GM03348 (cell line): ENCODE measurements at places on chromosomes 1 and 21.
A peak's percentile ranks its signal among the peaks of the same experiment; 100 is the strongest.

- peak; percentile 74 for DNase-seq
These were observed 216.0 kb downstream of the DYRK1A start for GRCh38 chr21:37582590-37582989.

DNA sequence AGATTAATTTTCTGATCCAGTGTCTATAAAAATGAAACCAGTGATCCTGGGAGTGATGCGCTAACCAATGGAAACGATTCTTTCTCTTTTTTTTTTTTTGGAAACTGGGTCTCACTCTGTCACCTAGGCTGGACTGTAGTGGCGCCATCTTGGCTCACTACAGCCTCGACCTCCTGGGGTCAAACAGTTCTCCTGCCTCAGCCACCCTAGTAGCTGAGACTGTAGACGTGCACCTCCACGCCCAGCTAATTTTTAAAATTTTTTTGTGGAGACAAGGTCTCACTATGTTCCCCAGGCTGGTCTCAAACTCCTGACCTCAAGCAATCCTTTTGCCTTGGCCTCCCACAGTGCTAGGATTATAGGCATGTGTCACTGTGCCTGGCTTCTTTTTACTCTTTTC, 3.4 kb upstream of the RCC2 start:
- no peak for DNase-seq

DNA sequence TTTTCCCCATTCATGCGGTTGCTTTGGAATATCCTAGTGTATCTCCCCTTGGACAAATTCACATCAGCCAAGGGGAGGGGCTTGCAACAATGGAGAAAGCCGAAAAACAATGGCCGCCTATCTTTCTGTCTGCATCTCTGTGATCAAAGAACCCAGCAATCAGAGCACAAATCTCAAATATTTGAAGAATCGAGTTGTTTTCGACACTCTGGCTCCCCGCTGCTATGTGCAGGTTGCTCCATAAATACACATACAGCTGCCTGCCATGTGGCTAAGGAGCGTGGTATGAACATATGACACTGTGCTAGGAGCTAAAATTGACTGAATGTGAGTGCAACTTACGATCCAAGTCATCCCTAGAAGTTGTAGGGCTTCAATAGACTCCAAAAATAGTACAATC, 8.5 kb downstream of the CFHR4 start:
- DNase-seq: no peak

DNA sequence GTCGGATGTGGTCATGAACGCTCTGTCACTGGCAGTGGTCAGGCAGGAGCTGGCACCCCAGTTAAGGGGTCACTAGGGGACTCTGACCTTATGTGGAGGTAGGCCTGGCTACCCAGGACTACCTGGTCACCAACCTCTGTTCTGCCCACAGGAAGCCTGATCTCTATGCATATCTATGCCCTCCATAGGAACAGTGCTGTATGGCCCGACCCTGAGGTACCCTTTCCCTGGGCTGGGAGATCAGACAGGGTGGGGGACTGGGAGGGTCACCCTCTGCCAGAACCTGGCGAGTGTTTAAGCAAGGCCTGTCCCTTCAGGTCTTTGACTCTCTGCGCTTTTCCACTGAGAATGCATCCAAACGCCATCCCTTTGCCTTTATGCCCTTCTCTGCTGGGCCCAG, 19.0 kb downstream of the CYP4B1 start:
- DNase-seq: no peak

DNA sequence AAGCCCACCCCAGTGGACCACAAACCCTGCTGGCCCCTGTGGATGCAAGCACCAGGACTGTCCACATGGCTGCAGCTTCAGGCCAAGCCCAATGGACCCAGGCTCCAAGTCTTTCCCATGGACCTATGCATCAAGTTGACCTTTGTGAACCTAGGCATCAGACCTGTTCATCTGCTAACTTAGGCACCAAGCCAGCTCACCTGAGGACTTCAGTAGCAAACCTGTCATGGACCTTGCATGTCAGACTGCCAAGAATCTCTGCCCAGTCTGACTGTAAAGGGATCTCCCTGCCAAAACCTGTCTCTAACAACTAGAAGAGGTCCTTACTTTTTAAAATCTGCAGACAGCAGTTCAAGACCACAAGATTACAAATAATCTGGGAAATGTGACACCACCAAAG, 37.8 kb downstream of the FMO3 start:
- DNase-seq: no peak

GRCh38 chr1:209375671-209376365, 207.7 kb upstream of the CAMK1G start:
- DNase-seq: peak; percentile 20

DNA sequence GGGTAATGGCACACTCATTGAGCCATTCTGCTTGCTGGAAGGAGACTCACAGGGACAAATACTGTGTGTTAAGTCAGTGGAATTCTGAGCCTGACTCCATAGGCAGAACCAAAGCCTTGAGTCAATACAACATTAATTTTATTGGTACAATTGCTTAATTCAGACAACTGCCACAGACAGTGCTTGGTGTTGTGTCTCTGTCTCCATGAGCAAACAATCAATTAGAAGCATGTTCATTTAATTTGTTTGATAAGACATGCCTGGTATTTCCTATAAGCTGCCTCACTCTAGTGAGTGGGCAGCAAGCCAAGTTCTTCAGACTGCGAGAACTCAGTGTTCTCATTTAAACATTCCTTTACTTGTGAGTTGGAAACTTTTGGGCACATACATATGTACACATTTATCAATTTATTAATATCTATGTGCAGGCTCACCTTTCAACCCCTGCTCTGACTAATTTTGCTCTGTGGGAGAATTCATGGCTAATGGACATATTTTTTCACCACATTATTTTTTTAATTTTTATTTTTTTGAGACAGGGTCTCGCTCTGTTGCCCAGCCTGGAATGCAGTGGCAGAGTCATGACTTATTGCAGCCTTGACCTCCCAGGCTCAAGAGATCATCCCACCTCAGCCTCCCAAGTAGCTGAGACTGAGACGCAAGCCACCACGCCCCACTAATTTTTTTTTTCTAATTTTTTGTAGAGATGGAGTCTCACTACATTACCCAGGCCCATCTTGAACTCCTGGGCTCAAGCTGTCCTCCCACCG, 4.5 kb upstream of the SRSF10 start:
- DNase-seq: peak; percentile 20

GRCh38 chr1:84525779-84526178, 19.4 kb upstream of the GNG5 start:
- DNase-seq: no peak

- no peak for DNase-seq
These were observed 285.5 kb downstream of the LRRC40 start for GRCh38 chr1:69919922-69920273.

GRCh38 chr1:220791285-220791684, 4.6 kb downstream of the MTARC1 start:
- DNase-seq: no peak

DNA sequence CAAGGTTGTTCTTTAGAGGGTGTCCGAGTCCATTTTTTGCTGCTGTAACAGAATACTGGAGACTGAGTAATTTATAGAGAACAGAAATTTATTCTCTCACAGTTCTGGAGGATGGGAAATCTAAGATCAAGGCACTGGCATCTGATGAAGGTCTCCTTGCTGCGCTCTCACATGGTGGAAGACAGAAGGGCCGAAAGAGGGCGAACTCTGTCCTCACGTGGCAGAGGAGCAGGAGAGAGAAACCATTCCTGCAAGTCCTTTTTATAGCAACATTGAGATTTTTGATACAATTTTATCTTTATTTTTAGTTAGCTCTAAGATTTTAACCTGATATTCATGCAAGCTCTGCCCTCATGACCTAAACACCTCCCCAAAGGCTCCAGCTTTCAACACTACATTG, 48.3 kb downstream of the ATG4C start:
- no peak for DNase-seq

DNA sequence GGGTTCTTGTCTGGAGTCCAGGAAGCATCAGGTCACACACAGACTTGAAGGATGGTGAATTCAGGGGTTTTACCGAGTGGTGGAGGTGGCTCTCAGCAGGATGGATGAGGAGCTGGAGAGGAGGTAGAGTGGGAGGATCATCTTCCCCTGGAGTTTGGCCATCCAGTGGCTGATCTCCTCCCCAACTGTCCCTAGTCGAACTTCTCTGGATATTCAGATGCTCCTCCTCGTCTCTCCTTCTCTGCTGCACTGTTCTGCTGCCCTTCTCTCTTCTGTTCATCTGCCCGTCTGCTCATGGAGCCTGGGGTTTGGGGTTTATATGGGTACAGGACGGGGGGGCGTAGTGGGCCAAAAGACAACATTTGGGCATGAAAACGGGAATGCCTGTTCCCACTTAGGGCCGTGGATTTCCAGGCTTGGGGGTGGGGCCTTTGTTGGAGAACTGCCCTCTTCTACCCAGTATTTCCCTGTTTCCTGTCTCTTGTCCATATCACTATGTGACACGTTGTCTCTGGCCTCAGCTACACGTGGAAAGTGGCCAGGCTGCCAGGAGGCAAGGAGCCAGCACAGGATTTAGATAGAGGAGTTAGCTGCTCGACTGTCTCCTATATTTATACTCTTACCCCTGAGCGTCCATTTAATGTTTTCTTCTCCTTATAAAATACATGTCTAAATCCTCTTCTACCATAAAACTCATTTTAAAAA, 76.7 kb downstream of the SIPA1L2 start:
- DNase-seq: no peak

- DNase-seq: peak; percentile 72
These were observed 32.1 kb downstream of the EXTL2 start for GRCh38 chr1:100862591-100862990.

- DNase-seq: peak; percentile 22
These were observed 16.4 kb upstream of the KCNK1 start for GRCh38 chr1:233597489-233597901.

GRCh38 chr1:55894521-55894920, 679.4 kb upstream of the USP24 start:
- no peak for DNase-seq

DNA sequence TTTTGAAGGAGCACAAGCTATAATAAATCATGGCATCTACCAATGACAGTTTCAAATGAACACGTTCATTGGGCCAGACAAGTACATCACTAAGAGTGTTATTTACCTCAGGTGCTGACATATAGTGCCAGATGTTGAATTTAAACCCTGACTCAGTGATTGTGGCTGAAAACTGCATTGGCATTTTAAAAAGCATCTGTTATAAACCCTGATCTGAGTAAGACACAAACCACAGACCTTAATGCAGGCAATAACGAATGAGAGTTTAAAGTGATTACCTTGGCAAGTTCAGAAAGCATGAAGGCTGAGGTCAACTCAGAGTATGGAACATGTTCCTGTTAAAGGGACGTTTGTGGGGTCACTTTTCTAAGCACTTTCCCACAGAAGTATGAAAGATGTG, 865.1 kb upstream of the TMPRSS15 start:
- no peak for DNase-seq

DNA sequence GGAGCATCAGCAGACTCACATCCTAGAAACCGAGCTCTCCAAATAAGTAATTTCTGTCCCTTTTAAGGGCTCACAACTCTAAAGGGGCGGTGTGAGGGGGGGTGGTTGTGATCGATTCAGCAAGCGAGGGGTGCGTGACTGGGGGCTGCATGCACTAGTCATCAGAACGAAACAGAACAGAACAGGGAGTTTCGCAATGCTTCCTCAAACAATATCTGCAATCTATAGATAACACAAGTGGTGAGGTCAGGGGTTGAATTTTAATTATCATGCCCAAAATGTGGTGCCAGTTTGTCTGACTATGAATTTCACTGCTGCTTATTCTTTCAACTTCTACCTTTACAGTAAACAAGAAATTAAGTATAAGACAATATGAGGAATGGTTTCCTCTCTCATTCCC, 1003.0 kb upstream of the NCAM2 start:
- no peak for DNase-seq

- DNase-seq: peak; percentile 30
These were observed 28.3 kb upstream of the TNFRSF1B start for GRCh38 chr1:12138196-12139168.

GRCh38 chr1:167013108-167013929, 24.2 kb downstream of the MAEL start:
- DNase-seq: no peak

DNA sequence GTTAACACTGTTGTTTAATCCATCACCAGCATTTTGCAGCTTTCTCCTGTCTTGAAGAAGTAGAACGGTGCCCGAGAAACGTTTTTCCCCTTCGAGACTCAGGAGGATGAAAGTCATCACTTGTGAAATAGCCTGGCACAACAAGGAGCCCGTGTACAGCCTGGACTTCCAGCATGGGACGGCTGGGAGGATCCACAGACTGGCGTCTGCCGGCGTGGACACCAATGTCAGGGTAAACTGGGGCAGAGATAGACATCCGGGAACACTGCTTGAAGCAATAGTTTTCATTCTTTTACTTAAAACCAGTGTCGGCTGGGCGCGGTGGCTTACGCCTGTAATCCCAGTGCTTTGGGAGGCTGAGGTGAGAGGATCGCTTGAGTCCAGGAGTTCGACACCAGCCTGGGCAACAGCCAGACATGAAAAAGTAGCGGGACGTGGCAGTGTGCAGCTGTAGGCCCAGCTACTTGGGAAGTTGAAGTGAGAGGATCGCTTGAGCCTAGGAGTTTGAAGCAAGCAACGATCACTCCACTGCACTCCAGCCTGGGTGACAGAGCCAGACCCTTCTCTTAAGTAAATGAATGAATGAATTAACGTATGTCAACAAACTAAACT, 945 bp downstream of the CHAF1B start:
- peak; percentile 16 for DNase-seq

DNA sequence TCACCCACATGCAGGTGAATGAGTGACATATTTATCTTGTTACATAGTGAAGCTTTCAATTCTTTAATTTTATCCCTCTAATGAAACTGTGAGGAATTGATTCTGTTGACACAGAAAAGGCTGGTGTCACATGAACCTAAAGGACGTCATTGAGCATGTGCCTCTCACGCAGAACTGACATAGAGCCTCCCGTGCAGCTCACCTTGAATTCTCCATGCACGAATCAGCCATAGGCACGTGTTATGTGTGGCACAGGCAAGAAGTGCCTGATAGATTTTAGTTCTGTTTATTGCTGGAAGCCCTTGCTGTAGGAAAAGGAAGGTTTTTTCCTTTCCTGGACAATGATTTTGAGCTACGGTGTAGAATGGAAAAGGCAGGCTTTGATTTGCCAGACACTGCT, 11.3 kb downstream of the ADARB1 start:
- no peak for DNase-seq

DNA sequence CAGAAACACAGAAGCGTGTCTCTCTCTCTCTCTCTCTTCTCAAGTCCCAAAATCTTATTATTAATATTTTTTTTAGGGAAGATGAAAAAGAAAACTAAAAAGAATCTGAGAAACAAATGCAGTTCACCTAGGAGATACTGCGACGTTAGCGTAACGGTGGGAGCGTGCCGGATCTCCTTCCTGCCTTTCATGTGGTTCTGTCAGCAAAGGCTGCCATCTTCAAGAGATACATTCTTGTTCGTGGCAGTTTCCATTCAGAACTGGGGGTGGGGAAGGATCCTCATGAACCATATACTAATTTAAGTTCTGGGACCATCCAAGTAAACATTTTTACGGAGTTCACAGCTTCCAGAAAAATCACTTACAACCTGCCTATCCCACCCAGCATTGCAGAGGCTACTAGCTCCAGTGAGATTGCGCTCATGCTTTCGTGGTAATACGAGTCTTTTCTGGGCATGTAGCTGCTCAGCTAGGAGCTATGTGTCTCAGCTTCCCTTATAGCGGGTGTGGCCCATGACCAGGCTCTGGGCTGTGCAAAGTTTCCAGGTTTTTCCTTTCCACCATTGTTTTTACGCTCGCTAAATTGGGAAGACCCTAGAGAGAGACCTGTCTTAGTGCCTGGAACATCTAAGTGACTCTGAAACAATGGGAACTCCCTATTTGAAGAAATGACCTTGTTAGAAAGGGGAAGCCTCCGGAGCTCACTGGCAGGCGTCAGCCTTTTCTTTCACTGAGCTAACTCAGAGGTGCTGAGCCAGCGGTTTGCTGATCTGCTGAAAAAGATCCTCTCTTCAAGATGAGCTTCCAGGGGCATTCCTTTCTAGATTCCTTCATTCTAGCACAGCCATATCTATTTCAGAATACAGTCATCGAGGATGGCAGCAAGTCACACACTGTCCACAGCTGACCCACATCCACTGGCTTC, 17.3 kb downstream of the SLAMF1 start:
- DNase-seq: no peak
